ENCODE measurements at places on chromosomes 5 and 9. TPM values are rescaled to one million over a fixed set of nuclear protein-coding genes. Genes with fewer than 3 reads are reported as not detected.

- no peak overlapping the region for H3K4me3 ChIP-seq
- H3K36me3 ChIP-seq: no peaks in the 10 kb centered on the region
- no peaks in the 10 kb centered on the region for H3K4me1 ChIP-seq
- no peak overlapping the region for H3K27ac ChIP-seq
- no peak for DNase-seq
- no peaks in the 10 kb centered on the region for H3K27me3 ChIP-seq
Observed at GRCh38 chr5:69225860-69226259, 8.8 kb upstream of the CDK7 start.

DNA sequence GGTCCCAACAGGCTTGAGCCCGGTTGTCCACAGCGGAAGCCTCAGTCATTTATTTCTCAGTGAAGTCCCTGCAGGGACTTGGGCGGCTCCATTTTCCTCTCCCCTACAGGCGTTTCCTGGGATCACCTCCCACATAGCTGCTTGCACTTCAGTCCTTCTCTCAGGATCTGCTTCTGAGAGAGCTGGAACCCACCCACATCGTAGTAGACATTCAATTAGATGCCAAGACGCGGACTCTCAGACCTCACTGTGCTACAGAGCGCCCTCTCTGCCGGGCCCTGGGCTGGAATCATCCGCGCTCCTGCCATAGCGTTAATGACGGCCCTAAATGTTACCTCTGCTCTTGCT, 54.0 kb upstream of the ROR2 start:
- DNase-seq: no peak
- H3K27me3 ChIP-seq: no peaks in the 10 kb centered on the region
- H3K27ac ChIP-seq: no peak overlapping the region
- no peaks in the 10 kb centered on the region for H3K36me3 ChIP-seq
- H3K4me1 ChIP-seq: no peaks in the 10 kb centered on the region

- peaks cover 34% of the 10 kb centered on the region for H3K36me3 ChIP-seq
- no peak overlapping the region for H3K27ac ChIP-seq
- DNase-seq: no peak
- H3K4me3 ChIP-seq: no peak overlapping the region
Observed at GRCh38 chr5:36181774-36182173, 29.9 kb downstream of the SKP2 start.

DNA sequence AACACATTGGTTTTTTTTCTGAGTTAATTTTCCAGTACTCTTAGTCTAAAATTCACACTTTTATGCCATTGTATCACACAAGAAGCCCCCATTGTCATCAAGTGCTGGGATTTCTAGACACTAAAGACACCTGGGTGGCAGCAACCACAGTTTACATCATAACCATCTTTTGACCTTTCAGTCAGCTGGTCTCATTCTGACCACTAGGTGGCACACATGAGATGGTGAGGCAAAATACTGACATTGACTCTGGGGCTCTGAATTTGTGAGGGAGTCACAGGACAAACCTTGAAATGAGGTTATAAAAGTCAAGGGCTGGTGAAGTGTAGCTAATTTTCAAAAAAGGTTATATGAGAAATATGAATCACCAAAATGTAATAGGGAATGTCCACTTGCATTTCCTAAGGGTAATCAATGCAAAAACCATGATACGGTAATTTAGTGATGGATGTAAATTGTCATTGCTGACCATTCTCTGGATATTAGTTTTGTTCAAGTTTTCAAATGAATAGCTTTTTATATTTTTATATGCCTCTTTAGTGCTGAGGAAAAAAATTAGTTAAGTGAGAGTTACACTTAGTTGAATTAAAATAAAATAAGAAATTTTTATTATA, 229.4 kb downstream of the DMAC1 start:
- peak; percentile 78 for DNase-seq
- no peaks in the 10 kb centered on the region for H3K4me1 ChIP-seq
- no peak overlapping the region for H3K27ac ChIP-seq
- no peaks in the 10 kb centered on the region for H3K36me3 ChIP-seq
- no peaks in the 10 kb centered on the region for H3K27me3 ChIP-seq
- no peak overlapping the region for H3K4me3 ChIP-seq

Gene GDA
- total RNA-seq: not detected

Gene ITK
- 0.69 TPM for total RNA-seq

- H3K4me1 ChIP-seq: no peaks in the 10 kb centered on the region
- H3K4me3 ChIP-seq: no peak overlapping the region
- no peak for DNase-seq
- H3K27me3 ChIP-seq: no peaks in the 10 kb centered on the region
- no peak overlapping the region for H3K27ac ChIP-seq
- no peaks in the 10 kb centered on the region for H3K36me3 ChIP-seq
Observed at GRCh38 chr5:84805473-84805872, 420.8 kb upstream of the EDIL3 start.

GRCh38 chr5:126003309-126003708, 419.9 kb upstream of the GRAMD2B start:
- no peak overlapping the region for H3K4me3 ChIP-seq
- H3K36me3 ChIP-seq: no peaks in the 10 kb centered on the region
- H3K4me1 ChIP-seq: no peaks in the 10 kb centered on the region
- no peak overlapping the region for H3K27ac ChIP-seq
- no peaks in the 10 kb centered on the region for H3K27me3 ChIP-seq

- no peaks in the 10 kb centered on the region for H3K36me3 ChIP-seq
- H3K27me3 ChIP-seq: peaks cover 15% of the 10 kb centered on the region
- no peak overlapping the region for H3K4me3 ChIP-seq
- no peak for DNase-seq
Observed at GRCh38 chr9:132998831-132999635, 20.5 kb downstream of the GFI1B start.

DNA sequence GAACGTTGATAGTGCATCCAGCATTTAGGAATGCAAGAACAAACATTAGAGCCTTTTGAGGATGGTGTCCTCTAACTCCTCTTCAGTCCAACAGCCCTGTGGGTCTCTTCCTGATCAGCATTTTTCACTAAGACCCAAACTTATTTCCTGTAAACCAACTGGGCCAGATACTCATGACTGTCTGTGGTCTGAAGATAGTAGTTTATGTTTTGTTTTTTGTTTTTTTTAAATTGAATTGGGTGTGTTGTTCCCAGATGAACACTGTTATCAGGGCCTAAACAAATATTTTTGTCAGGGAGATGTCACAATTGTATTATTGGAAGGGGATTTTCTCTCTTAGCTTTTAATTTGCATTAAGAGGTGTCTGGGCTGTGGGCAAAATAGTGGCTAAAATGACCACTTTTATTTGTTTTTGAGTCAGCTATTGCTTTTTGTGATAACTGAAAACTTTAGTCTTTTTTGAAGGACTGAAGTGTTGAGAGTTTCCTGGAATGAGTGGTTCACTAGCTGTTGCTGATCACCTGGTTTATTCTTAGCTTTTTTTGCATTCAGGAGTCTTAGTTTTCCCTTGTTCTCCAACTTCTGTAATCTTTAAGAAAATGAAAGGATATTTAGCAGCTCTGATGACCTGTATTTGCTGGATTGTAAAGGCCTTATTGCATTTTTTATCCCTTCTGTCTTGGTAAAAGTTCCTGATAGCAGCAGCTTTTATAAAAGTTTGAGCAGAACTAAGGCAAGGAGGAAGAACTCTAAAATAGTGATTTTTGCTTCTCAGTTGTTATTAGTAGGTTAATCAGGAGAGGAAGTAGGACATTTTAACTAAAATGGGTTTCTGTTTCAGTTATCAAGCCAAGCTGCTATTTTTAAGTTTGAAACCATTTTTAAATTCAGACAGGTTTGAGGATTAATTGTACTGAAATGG, 5.5 kb downstream of the MAN2A1 start:
- no peaks in the 10 kb centered on the region for H3K36me3 ChIP-seq
- no peaks in the 10 kb centered on the region for H3K27me3 ChIP-seq
- DNase-seq: no peak
- H3K27ac ChIP-seq: peak overlapping the region; percentile 15
- peak overlapping the region; percentile 13 for H3K4me3 ChIP-seq

DNA sequence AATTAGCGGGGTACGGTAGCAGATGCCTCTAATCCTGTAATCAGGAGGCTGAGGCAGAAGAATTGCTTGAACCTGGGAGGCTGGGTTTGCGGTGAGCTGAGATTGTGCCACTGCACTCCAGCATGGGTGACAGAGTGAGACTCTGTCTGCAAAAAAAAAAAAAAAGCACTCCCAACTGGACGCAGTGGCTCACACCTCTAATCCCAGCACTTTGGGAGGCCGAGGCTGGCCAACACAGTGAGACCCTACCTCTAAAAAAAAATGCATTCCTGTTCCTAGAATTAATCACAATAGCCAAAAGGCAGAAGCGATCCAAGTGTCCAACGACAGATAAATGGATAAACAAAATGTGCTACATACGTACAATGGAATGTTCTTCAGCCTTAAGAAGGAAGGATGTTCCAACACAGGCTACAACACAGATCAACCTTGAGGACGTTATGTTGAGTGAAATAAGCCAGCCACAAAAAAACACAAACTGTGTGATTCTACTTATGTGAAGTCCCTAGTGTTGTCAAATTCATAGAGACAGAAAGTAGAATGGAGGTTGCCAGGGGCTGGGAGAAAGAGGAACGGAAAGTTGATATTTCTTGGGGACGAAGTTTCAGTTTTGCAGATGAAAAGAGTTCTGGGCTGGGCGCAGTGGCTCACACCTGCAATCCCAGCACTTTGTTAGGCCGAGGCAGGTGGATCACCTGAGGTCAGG, 13.8 kb downstream of the FAM78A start:
- H3K4me1 ChIP-seq: no peaks in the 10 kb centered on the region
- no peaks in the 10 kb centered on the region for H3K36me3 ChIP-seq
- H3K27ac ChIP-seq: no peak overlapping the region

DNA sequence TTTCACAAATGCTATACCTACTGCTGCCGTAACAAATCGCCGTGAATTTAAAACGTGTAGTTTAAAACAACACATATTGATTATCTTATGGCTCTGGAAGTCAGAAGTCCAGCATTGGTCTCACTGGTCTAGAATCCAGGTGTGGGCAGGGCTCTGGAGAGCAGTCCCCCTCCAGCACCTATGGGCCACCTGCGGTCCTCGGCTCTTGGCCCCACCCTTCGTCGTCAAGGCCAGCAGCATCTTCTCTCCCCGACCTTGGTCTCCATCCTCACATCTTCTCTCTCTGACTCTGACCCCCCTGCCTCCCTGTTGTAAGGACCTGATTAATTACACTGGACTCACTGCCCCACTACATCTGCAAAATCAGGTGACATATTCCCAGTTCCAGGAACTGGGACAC, 106.4 kb upstream of the COL5A1 start:
- H3K4me3 ChIP-seq: no peak overlapping the region
- peaks cover 5% of the 10 kb centered on the region for H3K27me3 ChIP-seq
- H3K4me1 ChIP-seq: no peaks in the 10 kb centered on the region
- no peak overlapping the region for H3K27ac ChIP-seq
- H3K36me3 ChIP-seq: no peaks in the 10 kb centered on the region

Gene LCN1
- not detected for total RNA-seq

DNA sequence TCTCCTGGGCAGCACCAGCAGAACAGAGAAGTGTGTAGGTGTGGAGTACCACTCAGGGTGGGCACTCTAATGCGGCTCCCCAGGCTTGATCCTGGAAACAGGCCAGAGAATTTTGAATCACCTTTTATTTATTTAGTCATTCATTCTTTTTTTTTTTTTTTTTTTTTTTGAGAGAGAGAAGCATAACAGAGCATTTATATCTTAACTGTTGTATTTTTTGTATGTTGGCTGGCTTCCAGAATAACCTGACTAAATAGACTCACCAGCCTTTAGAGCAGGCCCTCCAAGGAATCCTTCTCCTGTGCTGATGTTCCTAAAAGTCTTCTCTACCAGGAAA, 153.4 kb downstream of the PIK3R1 start:
- H3K27me3 ChIP-seq: no peaks in the 10 kb centered on the region
- H3K4me3 ChIP-seq: no peak overlapping the region
- H3K27ac ChIP-seq: no peak overlapping the region
- H3K36me3 ChIP-seq: no peaks in the 10 kb centered on the region
- DNase-seq: no peak
- H3K4me1 ChIP-seq: no peaks in the 10 kb centered on the region

- peak overlapping the region; percentile 30 for H3K4me3 ChIP-seq
- peak; percentile 16 for DNase-seq
Observed at GRCh38 chr5:44388321-44389089, 715 bp downstream of the FGF10 start.

- H3K27ac ChIP-seq: no peak overlapping the region
- no peaks in the 10 kb centered on the region for H3K4me1 ChIP-seq
- H3K36me3 ChIP-seq: no peaks in the 10 kb centered on the region
- no peaks in the 10 kb centered on the region for H3K27me3 ChIP-seq
- DNase-seq: no peak
Observed at GRCh38 chr9:33480106-33480505, 6.4 kb upstream of the NOL6 start.

GRCh38 chr9:18893491-18893890, 139.5 kb downstream of the SAXO1 start:
- H3K27me3 ChIP-seq: no peaks in the 10 kb centered on the region
- no peak overlapping the region for H3K4me3 ChIP-seq
- no peak overlapping the region for H3K27ac ChIP-seq
- H3K36me3 ChIP-seq: no peaks in the 10 kb centered on the region
- peaks cover 14% of the 10 kb centered on the region for H3K4me1 ChIP-seq

Gene BSPRY
- 5.2 TPM for total RNA-seq

Gene DIRAS2
- total RNA-seq: 1.1 TPM

Gene NPR3
- 9.1 TPM for total RNA-seq

- peaks cover 20% of the 10 kb centered on the region for H3K4me1 ChIP-seq
- DNase-seq: peak; percentile 83
- peak within 1 kb of the TSS; percentile 63 for H3K4me3 ChIP-seq
- no peaks in the 10 kb centered on the region for H3K36me3 ChIP-seq
Observed at GRCh38 chr5:142108432-142109330, at the start of gene NDFIP1. Gene NDFIP1 (plus strand): TSS chr5:142108779. CDS start chr5:142108975, 196 bp downstream.

DNA sequence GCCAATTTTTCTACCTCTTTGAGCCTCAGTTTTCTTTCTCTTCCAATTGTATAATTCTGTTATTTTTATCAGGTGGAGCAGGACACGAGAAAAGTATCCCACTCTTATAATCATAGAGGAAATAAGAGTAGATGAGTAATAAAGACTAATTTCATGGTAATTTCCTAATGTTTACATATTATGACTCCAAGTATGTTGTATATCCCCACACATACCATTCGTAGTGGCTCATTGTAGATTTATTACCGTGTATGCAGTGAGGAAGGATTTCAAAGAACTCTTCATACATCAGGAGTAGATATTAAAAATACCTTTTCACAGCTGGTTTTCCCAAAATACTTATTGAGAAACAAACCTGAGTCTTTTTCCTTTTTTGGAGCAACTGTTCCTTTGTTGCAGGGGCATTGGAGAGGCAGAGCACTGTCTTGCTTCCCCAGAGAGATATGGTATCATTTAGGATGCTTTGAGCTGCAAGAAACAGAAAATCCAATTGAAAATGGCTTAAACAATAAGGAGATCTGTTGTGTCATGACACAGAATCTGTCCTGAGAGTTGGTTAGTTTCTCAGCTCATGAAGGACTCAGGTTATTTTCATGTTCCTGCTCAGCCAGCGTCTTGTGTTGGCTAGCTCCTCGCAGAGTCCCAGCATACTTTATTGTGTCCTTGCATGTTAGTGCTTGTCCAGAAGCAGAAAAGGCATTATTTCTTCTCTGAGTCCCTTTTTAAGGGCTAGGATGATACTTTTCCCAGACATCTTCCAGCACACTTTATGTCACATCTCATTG, 291.2 kb downstream of the ARHGAP26 start:
- no peak overlapping the region for H3K27ac ChIP-seq
- no peak for DNase-seq
- H3K4me3 ChIP-seq: no peak overlapping the region
- H3K4me1 ChIP-seq: peaks cover 35% of the 10 kb centered on the region
- no peaks in the 10 kb centered on the region for H3K36me3 ChIP-seq

Gene KCNT1
- not detected for total RNA-seq

Gene DIPK1B
- 10.8 TPM for total RNA-seq

GRCh38 chr5:100902440-100903038, 543 bp downstream of the ST8SIA4 start:
- no peaks in the 10 kb centered on the region for H3K4me1 ChIP-seq
- H3K27ac ChIP-seq: peak overlapping the region; percentile 54
- no peak overlapping the region for H3K4me3 ChIP-seq
- no peaks in the 10 kb centered on the region for H3K36me3 ChIP-seq
- DNase-seq: no peak
- no peaks in the 10 kb centered on the region for H3K27me3 ChIP-seq

Measured in adrenal gland (tissue), 19 donors.